ENCODE measurements at places on chromosomes 2 and 18. TPM values are rescaled to one million over a fixed set of nuclear protein-coding genes. Genes with fewer than 3 reads are reported as not detected.

Gene COL6A3
- total RNA-seq = 114 TPM

Gene CXCR2
- 20.1 TPM for total RNA-seq

Gene PIEZO2
- 11.1 TPM for total RNA-seq

Gene SIX3
- total RNA-seq = not detected

Gene ZNF804A
- 1.3 TPM for total RNA-seq

DNA sequence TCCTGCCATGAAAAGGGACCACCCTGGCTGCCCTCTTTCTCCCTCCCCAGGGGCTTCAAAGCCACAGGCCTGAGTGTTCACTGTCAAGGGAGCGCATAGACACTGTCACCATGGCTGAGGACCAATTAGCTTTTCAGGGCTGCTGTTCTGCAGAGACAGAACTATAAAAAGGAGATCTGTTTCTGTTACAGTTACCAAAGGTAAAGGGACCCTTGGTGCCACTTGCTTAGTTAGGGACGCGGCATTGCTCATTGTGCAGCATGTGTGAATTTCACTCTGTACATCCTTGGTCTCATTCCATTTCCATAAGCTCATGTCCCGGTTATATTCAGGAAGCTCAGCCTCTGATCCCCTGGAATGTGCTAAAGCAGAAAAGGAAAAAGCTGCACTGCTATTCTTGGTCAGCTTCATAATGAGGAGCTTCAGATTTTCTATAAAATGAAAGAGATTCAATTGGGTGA lies 55.5 kb upstream of the RNF152 start:
- no peak overlapping the region for H3K4me3 ChIP-seq
- H3K4me1 ChIP-seq = no peaks in the 10 kb centered on the region
- DNase-seq = no peak
- no peaks in the 10 kb centered on the region for H3K36me3 ChIP-seq
- no peaks in the 10 kb centered on the region for H3K27me3 ChIP-seq

DNA sequence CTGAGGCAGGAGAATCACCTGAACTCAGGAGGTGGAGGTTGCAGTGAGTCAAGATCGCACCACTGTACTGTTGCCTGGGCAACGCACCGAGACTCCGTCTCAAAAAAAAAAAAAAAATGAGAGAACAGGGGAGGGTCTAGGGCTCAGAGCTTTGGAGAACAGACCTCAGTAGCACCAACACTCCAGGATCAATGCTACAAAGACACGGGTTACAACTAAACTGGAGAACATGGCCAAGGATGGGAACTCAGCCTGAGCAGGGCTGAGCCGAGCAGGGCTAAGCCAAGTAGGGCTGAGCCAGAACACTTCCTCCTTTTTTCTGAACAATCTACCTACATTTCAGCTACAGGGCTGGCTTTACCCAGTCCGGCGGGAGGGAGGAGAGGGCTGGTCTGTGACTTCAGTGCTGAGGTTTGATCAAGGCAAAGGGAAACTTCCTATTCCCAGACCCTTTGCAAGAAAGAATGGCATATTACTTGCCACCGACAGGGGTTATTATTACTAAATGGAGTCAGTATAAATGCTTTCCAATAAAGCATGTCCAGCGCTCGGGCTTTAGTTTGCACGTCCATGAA lies 2.9 kb upstream of the CASP8 start:
- H3K4me1 ChIP-seq = peaks cover 56% of the 10 kb centered on the region
- no peaks in the 10 kb centered on the region for H3K36me3 ChIP-seq
- DNase-seq = peak; percentile 71
- peak overlapping the region; percentile 65 for H3K4me3 ChIP-seq
- peak overlapping the region; percentile 89 for H3K27ac ChIP-seq

DNA sequence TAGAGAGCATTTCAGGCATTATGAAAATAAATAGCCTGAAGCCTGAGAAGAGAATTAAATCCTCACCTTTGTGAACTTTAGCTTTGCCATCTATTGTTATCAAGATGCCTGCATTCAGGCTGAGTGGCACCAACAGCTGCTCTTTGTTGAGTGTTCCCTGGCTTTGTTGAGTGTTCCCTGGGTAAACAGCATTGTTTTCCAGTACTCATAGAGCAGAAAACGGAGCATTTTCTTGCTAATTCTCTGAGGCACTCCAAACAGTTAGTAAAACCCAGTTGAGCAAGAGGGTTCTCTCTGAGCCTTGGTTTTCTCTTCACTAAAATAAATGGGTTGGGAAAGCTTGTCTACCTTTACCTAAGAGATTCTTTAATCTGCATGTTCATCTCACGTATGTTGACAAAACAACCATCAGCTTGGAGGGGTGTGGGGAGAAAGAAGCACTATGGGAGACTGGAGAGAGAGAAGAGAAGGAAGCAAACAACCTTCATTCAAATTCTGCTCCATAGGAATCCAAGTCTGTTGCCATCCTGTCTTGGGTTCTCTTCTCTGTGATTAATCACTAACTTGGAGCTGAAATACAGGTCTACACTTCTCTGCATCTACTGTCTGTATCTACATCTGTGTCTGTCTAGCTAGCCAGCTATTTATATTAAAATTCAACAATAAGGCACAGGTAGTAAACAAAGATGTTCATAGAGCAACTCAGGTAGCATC lies 567.0 kb upstream of the SOX11 start:
- H3K36me3 ChIP-seq = no peaks in the 10 kb centered on the region
- DNase-seq = no peak
- H3K4me1 ChIP-seq = no peaks in the 10 kb centered on the region
- no peak overlapping the region for H3K27ac ChIP-seq
- no peak overlapping the region for H3K4me3 ChIP-seq
- H3K27me3 ChIP-seq = no peaks in the 10 kb centered on the region

GRCh38 chr2:112870841-112871835 lies 34.6 kb upstream of the IL1B start:
- peaks cover 27% of the 10 kb centered on the region for H3K4me1 ChIP-seq
- no peak for DNase-seq
- H3K36me3 ChIP-seq = no peaks in the 10 kb centered on the region

DNA sequence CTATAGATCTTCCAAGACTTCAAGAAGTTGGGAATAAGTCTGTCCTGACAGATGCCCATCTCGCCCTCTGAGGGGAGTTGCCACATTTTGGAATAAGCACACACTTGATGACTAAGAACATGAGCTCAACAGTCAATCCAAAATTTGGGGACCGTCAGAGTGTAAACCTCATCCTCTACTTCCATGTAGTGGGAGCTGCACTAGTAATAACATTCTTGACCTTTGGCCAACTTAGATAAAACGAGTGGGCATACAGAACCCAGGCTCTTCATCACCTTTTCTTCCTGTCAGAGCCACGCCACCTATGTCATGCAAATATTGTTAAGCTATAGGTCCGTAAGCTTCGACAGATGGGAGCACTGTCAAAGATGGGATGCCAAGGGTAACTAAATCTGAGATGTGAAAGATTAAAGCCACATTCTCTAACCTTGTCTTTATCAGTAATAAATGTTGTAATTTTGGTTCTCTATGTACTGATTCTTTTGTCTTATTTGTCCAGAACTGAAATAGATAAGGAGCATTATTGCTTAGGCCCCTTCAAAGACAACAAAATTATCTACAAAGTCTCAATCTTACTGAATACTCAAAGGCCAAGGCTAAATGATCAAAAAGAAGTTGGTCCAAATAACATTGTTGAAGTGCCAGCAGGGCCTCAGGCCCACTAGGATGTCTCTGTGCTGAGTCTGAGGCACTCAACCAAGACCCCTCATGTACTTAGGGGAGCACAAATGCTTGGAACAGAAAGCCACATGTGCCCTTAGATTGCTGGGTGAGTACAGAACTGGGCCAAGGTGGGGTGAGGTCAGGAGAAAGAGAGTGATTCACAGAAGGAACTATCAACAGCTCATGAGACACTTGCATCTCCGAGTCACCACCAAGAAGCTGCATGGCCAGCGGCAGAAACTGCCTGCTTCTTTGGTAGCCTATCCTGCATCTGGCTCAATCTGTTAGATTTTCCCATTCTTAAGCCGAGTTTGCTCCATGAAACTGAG lies 15.0 kb downstream of the CDH2 start:
- no peak overlapping the region for H3K4me3 ChIP-seq
- H3K27me3 ChIP-seq = no peaks in the 10 kb centered on the region
- DNase-seq = no peak
- H3K4me1 ChIP-seq = no peaks in the 10 kb centered on the region
- H3K27ac ChIP-seq = no peak overlapping the region

DNA sequence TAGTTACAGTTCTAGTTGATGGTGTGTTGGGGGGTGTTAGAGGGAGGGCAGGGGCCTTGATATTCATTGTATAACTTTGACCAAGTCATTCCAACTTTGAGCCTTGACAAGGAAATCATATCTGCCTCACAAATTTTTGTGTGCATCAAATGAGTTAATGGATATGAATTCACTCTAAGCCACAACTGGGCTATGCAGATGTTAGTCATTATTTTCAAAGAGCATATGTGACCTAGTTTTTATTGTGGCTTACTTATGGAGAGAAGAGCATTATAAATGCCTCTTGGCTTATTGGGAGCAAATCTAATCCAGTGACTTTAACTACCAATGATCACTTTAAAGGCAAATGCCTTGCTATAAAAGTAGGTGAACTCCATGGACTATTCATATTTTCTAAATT lies 250.2 kb downstream of the LPIN1 start:
- no peak overlapping the region for H3K27ac ChIP-seq
- no peaks in the 10 kb centered on the region for H3K36me3 ChIP-seq
- H3K4me1 ChIP-seq = no peaks in the 10 kb centered on the region
- DNase-seq = no peak
- H3K27me3 ChIP-seq = no peaks in the 10 kb centered on the region

All from lower lobe of right lung (tissue), 2 donors.